ENCODE measurements at places on chromosomes 2 and 18.

- peak; percentile 48 for ATAC-seq
These were observed 845 bp downstream of the EML4 start for GRCh38 chr2:42169874-42170521.

GRCh38 chr2:196957442-196957841 lies 30.9 kb upstream of the PGAP1 start:
- no peak for ATAC-seq

DNA sequence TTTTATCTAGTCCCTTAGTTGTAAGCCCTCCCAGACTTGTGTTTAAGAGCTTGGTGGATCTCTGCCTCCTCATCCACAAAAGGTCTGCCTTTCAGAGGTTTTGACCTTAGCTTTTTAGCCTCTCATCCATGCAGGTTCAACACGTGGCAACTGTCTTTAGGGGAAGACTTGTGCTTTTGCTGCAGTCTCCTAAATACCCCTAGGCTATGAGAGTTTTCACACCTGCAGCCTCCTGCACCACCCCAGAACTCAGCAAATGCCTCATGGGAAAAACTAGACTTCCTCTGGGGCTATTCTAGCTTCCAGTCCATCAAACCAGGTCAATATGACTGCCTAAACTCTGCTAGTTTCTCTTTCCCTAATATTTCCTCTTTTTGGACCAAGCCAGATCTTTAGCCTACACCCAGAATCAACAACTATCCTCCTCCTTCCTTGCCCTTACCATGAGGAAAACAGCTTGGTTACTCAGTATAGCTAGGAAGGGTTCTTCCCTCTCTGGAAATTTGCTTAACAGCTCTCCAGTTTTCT lies 132.3 kb upstream of the RIOK3 start:
- ATAC-seq = no peak

DNA sequence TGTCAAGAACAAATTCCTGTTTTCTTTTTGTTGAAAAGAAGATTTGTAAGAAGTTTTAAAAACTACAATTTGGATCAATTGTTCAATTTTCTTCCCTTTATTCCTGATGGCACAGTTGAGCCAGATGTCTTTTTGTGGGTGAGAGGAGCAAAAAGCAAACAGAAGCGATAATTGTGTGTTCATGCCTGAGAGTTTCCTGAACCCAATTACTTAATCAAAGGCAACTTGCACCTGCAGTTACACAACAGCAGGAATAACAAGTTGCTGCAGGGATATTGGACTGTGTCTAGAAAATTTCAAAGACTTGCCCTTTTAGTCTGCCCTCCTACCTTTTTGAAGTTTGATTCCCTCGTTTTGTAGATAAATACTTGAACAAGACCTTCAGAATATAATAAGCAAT lies 383.6 kb downstream of the DSEL start:
- no peak for ATAC-seq

DNA sequence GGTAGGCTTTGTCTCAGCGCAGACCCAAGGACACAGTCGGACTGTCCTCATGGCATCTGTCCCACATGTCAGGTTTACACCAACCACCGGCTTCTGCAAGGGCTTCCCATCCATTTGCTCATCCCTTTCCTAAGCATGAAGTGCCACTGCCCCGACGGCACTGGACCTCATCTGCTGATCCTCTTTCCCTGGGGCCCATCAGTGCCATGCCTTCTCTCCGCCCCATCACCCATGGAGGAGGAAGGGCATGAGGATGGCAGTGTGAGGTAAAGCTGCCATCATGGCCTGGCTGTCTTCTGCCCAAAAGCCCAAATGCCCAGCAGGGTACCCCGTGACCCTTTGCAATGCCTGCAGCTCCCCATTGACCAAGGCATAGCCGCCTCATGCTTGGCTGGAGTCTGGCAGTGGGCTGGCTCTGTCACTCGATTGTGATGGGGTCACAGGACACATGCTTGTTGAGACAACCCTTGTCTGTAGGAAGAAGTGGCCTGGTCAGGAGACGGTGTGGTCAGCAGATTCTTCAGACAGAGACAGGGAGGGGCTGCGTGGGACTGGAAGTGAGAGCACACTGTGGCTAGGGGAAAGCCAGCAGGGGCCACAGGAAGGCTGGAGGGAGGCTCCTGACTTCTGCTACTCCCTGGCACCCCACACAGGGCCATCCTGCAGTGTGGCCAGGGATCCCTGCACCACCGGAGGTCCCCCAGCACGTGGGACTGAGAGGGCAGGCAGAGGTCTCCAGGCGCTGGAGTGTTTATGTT lies 493.7 kb upstream of the HS6ST1 start:
- no peak for ATAC-seq

GRCh38 chr2:239882331-239882732 lies 142.8 kb downstream of the NDUFA10 start:
- no peak for ATAC-seq

- ATAC-seq = peak; percentile 6
These were observed 57.1 kb downstream of the ZFP36L2 start for GRCh38 chr2:43169099-43169945.

DNA sequence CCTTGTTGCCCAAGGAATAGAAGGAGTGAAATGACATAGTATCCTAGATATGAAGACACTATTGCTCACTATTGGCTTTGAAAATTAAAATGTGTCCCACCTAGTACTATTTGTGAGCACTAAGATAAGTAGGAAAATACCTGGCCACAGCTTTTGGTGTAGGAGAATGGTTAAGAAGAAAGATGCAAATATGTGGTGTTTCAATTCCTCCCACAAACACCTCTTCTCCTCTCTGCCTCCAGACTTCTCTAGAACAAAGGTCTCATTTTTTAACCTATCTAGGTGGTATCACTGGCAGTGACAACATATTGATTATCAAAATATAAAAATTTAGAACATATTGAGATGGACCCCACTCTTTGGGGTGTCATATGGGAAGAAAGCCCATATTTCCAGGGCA lies 929.9 kb upstream of the FANCL start:
- ATAC-seq = no peak

- ATAC-seq = no peak
These were observed 28.6 kb upstream of the FAM136A start for GRCh38 chr2:70330476-70330875.

GRCh38 chr2:240507778-240508251 lies 50.0 kb downstream of the ANKMY1 start:
- ATAC-seq = no peak

GRCh38 chr2:112600634-112601033 lies 16.2 kb downstream of the CHCHD5 start:
- peak; percentile 63 for ATAC-seq

GRCh38 chr2:54329482-54330161 lies 73.6 kb upstream of the TSPYL6 start:
- ATAC-seq = no peak

DNA sequence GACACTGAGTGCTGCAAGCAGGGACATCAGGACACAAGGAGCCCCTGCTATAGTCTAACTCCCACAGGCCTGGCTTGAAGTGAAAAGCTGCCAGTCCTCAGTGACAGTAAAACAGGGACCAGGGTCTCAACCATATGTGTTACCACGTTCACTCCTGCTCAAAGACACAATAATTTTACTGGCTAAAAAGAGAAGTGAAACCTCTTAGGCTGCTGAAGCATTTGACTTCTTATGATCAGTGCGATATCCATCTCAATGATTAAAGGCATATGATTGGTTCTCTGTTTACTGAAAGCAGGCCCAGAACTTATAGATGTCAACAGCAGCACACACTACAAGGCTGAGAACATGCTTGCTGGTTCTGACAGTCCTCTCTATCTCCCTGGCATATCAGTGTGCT lies 129.8 kb upstream of the LMAN1 start:
- no peak for ATAC-seq

DNA sequence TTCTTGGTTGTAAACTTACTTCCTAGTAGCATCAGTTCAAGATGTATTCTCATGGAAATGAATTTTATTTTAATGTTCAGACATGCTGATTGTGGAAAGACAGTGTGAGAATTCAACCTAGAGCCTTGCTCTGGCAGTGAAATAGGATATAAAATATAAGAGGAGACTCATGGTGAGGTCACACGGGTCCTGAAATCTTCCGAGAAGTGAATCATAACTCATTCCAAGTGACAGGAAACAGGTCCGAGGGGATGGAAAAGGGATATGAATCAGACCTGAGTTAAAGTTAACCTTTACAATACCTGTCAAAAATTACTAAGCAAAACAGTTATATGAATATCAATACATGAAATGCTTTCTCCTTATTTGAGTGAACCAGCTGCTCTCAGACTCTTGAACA lies 185.2 kb upstream of the LRRTM1 start:
- ATAC-seq = peak; percentile 86

DNA sequence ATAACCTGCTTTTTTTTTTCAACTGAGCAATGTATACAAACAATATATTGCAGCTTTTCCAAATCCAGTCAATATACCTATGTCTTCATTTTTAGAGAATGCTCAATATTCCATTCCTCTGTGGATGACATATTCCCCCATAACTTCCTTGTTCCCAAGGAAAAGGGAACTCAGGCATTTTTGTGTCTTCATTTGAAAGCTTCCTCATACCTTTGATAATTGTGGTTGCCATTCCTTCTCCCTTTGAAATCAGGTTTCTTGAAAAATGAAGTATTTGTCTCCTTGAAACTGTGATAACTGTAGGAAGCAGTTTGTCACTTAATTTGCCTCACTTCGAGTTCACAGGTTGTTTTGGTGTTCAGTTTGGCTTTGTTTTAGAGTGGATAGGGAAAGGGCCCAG lies 13.5 kb downstream of the ELAC1 start:
- ATAC-seq = no peak

DNA sequence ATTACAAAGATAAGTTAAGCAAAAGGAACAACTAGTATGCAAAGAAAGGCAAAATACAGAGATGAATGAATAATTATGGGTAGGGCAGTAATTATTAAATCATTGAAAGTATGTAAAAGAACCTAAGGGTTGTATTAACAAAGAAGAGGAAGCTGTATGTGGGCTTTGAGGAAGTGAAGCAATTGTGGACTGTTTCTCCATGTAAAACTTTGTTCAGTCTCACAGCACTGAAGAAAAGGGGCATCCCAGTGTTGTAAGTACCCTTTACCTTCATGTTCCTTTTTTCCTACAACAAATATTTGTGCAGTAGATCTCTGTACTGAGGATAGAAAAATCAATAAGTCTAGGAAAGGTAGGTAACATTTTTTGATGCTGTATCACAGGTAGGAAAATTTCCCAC lies 388.7 kb upstream of the NRP2 start:
- ATAC-seq = no peak

GRCh38 chr2:62254424-62255266 lies 58.7 kb downstream of the B3GNT2 start:
- ATAC-seq = no peak

DNA sequence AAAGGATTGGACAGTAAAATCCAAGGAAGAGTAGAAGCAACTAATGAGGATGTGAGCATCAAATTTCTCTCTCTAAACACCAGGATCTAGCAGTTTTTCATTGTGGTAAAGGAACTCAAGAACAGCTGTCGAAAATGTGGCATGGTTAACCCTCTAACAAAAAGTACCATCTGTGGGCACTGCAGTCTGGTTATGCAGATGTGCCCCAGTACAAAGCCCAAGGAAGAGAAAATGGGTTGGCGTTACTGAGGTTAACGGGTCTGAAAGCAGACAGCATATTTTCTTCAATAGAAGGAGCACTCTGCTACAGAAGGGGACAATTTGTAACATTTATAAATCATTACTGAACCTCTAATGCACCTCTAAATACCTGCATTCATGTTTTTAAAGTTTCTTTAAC lies 253.0 kb upstream of the HNRNPA3 start:
- no peak for ATAC-seq

- no peak for ATAC-seq
These were observed 10.6 kb downstream of the HSBP1L1 start for GRCh38 chr18:79975043-79975442.

- ATAC-seq = peak; percentile 92
These were observed 33.5 kb upstream of the CRIM1 start for GRCh38 chr2:36322108-36322507.

DNA sequence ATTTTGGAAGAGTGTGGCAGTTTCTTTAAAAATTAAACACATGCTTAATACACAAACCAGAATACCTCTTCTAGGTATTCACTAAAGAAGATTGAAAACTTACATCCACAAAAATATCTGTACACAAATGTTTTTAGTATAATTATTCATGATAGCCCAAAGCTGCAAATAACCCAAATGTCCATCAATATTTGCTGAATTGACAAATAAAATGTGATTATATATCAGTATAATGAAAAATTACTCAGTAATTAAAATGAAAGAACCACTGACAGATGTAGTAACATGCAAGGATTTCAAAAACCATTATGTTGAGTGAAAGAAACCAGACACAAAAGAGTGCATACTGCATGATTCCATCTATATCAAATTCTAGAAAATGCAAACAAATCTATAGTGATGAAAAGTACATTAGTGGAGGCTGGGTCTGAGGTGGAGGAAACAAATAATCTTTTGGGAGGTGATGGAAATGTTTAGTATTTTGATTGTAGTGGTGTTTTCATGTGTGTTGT lies 94.8 kb downstream of the QPCT start:
- no peak for ATAC-seq

GRCh38 chr18:5275872-5276271 lies 19.7 kb downstream of the ZBTB14 start:
- no peak for ATAC-seq

DNA sequence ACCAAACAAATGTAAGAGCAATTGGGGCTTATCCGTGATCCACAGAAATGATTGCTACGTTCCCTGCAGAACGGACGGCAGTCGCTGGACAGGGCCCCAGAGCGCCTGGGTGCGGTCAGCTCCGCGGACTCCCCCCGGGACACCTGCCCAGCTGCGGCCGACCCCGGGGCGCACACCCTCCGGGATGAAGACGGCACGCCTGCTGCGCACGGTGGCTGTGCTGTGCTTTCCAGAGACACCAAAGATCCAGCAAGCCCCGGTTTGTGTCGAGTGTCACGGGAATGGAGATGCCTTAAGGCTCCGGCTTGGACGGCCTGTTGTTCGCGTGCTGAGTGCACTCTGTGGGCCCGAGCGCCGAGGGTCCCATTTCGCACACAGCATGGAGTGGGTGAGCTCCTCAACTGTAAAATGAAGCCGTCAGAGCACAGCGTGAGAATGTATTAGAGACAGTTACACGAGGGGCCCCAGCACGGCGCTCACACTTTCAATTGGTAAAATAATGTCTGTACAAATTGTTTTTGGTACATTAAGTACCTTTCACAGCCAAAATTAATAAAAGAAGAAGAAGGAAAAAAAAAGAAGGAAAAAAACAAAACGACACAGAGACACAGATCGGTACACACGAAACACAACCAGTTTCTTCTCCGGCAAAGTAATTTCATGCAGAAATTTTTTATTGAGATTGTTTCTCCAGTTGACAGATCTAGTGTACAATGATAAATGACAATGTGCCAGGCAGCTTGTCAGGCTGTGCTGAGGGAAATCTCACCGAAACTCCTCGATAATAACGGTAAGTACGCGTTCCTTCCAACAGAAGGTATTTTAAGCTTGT lies 615.8 kb upstream of the SALL3 start:
- ATAC-seq = no peak

DNA sequence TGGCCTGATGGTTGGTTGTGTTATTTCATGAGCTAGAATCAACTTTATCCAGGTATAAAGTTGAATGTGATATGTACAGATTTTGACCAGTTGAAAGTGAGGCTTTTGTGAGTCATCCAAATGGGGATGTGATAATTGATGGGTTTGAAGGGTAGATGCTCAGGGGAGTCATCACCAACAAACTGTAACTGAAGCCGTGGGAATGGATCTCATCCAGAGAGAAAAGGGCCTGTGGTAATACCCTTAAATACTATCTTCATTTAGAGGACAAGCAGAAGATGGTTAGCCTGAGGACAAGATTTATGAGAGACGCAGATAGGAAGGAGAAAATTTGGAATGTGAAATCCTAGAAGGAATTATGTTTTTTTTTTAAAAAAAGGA lies 90.5 kb upstream of the MYO3B start:
- no peak for ATAC-seq
